ENCODE measurements at places on chromosomes 11 and 22.
A peak's percentile ranks its signal among the peaks of the same experiment; 100 is the strongest.

DNA sequence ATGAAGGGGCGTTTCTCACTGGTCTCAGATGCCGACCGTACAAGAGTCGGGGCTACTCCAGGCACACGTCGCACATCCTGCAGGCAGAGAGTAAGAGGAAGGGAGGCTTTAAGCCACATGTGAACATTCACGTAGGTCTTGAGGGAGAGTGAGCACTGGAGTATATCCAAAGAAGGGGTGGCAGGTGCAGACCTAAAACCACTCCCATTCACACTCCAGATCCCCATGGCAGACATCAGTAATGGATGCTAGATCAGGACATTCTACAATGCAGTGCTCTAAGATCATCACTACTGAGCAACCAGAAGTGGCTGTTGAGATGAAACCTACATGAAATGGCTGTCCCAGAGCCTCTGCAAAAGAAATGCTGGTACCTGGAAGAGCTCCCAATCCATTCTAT lies 39.0 kb downstream of the WT1 start:
- DNase-seq, result no peak

DNA sequence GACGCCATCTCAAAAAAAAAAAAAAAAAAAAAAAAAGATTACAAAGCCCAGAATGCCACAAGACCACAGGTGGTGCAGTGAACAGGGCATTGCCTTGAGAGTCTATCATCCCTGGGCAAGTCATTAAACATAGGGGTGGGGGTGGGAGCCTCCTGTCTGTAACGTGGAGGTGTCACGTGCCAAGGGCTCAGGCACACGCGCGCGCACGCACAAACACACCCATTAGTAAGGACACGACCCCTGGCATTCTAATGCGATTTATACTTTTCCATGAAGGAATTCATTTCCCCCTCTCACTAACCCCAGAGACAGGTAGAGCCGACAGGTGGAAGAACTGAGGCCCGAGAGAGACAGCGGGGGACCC lies 5.8 kb upstream of the GCAT start:
- DNase-seq, result no peak

- DNase-seq, result no peak
Observed at GRCh38 chr11:112455791-112456190, 195.1 kb upstream of the PLET1 start.

DNA sequence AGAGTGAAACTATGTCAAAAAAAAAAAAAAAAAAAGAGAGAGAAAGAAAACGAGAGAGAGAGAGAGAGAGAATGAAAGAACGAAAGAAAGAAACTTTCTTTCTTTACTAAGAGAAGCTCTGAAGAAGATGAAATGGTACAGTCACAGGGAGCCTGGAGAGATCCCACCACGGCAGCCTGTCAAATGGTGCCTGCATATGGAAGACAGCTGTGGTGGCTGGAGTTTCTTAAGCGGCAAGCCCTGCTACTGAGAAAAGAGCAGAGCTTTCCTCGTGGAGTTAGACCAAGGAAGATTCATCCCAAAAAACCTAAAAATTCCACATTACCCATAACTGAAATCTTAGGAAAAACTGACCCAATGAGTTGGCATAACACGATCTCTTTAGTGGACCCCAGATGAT lies 66.7 kb downstream of the MICAL3 start:
- no peak for DNase-seq

GRCh38 chr11:58647141-58647699 lies 24.8 kb downstream of the CNTF start:
- no peak for DNase-seq

DNA sequence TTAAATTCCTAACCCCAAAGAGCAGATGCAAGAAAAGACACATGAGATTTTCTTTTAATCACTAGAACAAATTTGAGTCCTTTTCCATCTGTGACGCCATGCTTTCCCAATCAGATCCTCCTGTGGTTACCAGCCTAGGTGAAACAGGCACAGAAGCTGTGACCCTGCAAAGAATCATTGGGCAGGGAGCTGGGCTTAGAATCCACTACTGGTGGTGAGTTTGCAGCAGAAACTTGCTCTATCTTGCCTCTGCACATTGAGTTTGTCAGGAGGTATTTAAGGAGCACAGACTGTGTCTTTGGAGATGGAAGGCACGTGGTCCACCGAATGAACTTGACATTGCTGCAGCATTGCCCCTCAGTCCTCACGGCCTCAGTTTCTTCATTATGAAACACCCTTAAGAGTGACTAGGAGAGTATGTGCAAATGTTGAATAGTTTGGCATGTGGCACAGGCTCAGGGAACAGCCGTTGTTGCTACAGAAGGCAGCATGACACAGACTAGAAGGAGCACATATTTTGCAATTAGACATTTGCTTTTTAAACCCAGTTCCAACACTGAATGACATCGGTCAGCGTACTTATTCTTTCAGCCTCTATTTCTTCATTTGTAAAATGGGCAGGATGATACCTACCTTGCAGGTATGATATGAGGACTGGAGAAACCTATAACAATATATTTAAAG lies 127.6 kb downstream of the DBX1 start:
- no peak for DNase-seq

DNA sequence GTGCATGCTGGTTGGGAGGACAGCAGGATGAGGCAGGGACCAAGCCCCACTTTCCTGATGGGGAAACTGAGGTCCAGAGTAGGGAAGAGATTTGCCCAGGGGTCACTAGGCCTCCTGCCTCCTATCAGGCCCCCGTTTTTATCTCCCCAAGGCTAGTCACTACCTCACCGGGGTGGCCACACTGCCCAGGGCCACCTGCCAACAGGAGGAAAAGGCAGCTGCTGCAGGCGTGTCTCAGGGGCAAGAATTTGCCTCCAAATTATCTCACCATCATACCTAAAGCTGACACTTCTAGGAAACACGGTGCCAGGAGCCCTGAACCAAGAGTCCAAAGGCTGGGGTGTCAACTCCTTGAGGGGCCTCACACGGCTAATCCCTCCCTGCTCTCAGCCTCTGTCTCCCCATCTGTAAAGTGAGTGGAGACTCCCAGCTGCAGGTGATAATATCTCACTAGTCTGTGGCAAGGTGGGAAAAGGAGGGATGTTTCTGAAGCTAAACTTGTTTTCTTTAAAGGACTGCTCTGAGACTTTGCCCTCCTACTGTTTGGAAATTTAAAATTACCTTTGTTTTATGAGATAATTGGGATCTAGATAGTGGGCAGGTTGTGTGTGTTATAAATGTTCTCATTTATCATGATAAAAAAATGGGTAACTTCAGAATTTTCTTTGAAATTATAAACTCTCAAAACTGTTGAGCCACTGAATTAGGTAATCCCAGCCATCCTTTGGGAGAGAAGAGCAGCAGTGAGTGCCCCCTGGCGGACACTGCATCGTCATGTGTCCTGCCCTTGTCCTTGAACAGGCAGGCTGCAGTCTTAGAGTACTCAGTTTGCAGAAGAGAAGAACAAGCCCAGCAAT lies 60.0 kb downstream of the MYO7A start:
- peak; percentile 53 for DNase-seq

DNA sequence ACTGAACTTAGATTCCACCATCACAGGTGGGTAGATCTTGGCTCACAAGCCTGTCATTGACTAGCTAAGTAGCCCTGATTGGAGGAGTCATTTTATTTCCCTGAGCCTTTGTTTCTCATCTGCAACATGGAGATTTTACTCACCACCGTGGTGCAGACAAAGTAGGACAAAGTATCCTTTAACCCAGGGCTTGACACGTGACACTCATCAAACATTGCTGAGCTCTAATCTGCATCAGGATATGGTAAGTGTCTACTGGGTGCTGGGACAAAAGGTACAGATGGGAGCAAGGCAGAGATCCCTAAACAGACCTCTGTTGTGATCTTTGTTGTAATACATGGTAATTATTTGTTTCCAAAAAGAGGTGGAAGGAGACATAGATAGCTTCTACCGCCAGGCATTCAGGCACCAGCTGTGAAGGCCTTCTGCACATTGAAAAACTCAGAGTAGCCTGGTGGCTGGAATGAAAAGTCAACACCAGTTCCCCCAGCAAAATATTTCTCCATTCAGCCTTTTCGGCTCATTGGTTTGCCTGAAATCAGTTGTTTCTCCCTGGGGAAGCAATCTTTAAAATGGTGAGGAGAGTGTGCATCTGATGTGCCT lies 18.3 kb upstream of the MICAL2 start:
- DNase-seq, result no peak

- no peak for DNase-seq
Observed at GRCh38 chr22:25490896-25491295, 73.6 kb upstream of the GRK3 start.

GRCh38 chr11:70230840-70231710 lies 28.0 kb downstream of the FADD start:
- no peak for DNase-seq

GRCh38 chr11:35683728-35684339 lies 21.3 kb downstream of the TRIM44 start:
- no peak for DNase-seq
